Colonic mucosa (tissue), 4 donors: ENCODE measurements at places on chromosomes 12 and 14. TPM values are rescaled to one million over a fixed set of nuclear protein-coding genes. Genes with fewer than 3 reads are reported as not detected.

GRCh38 chr14:82055515-82056115 is 522.0 kb upstream of the SEL1L start:
- no peak overlapping the region for H3K27ac ChIP-seq
- no peaks in the 10 kb centered on the region for H3K27me3 ChIP-seq
- no peak overlapping the region for H3K4me3 ChIP-seq
- H3K36me3 ChIP-seq, result no peaks in the 10 kb centered on the region

GRCh38 chr14:104970231-104971068 is 7.7 kb downstream of the AHNAK2 start:
- peak; percentile 61 for DNase-seq
- H3K4me1 ChIP-seq, result peaks cover 29% of the 10 kb centered on the region
- no peaks in the 10 kb centered on the region for H3K36me3 ChIP-seq

DNA sequence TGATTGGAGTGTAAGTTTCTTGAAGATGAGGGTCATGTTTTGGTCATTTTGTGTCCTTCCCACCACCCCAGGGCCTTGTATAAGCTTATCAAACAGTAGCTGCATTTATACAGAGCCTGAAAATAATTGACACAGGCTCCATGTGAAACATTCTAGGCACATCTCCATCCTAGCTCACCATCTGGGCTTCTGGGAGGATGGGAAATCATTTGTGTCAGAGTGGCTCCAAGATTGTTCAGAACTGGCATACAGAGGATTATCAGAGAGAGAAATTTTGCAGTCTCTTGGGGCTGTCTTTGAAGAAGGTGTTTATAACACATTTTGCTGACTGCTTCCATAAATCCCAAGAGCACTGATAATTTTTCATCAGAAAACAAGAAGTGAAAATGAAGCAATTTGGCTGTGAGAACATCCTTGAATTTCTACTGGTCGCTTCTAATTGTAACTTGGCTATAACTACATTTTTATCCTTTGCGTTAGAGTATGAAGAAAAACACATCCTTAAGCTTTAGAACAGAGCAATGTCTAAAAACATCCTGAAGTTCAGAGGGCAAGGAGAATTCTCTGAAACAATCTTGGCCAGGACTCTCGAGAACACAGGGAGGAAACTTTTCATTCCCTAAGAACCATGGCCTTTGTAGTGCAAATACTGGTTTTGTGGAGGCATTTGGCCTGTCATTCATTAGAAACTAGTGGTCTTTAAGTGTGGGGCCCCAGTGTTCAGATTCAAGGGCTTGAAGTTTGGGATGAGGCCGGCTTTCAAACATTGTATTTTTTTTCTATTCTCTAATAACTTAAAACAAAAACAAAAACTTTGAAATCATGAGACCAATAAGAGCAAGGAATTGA is 151.1 kb downstream of the DACT1 start:
- H3K36me3 ChIP-seq, result no peaks in the 10 kb centered on the region
- no peak for DNase-seq
- no peak overlapping the region for H3K4me3 ChIP-seq
- H3K27me3 ChIP-seq, result no peaks in the 10 kb centered on the region
- H3K27ac ChIP-seq, result no peak overlapping the region

GRCh38 chr12:9039397-9039977 is 50.1 kb downstream of the KLRG1 start:
- no peak overlapping the region for H3K27ac ChIP-seq
- no peaks in the 10 kb centered on the region for H3K4me1 ChIP-seq
- no peak for DNase-seq
- no peak overlapping the region for H3K4me3 ChIP-seq

DNA sequence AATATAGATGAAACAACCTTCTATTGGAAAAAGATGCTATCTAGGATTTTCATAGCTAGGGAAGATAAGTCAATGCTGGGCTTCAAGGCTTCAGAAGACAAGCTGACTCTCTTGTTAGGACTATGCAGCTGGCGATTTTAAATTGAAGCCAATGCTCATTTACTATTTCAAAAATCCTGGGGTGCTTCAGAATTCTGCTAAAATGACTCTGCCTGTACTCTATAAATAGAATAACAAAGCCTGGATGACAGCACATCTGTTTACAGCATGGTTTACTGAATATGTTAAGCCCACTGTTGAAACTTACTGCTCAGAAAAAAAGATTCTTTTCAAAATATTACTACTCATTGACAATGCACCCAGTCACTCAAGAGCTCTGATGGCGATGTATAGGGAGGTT is 155.1 kb downstream of the PIK3C2G start:
- no peaks in the 10 kb centered on the region for H3K4me1 ChIP-seq
- no peaks in the 10 kb centered on the region for H3K27me3 ChIP-seq
- DNase-seq, result no peak
- no peak overlapping the region for H3K27ac ChIP-seq

- DNase-seq, result no peak
- no peaks in the 10 kb centered on the region for H3K36me3 ChIP-seq
- H3K27me3 ChIP-seq, result no peaks in the 10 kb centered on the region
- no peak overlapping the region for H3K4me3 ChIP-seq
- H3K27ac ChIP-seq, result no peak overlapping the region
Measured at GRCh38 chr12:130881548-130881947, 9.7 kb downstream of the RAN start.

The CLEC4D gene
- 0.16 TPM for total RNA-seq
